Skeletal muscle cell (primary cell): ENCODE measurements at places on chromosomes 1 and 21.

DNA sequence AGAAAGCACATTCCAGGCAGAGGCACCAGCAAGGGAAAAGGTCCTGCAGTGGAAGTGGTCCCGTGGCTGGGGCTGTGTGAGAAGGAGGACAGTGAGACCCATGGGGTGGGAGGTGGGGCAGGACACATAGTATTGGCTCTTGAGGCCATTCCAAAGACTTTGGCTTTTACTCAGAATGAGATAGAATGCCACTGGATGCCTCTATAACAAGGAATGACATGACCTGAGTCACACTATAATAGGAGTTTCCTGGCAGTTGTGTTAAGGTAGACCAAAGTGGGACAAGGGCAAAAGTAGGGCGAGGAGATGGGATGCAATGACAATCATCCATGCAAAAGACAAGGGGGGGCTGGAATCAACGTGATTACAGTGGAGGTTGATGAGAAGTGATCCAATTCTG is 24.7 kb upstream of the LAMC2 start:
- DNase-seq = no peak

GRCh38 chr21:35015435-35016024 is 33.6 kb downstream of the RUNX1 start:
- no peak for DNase-seq

- peak; percentile 79 for DNase-seq
Measured at GRCh38 chr1:70486676-70487458, 75.8 kb downstream of the CTH start.

DNA sequence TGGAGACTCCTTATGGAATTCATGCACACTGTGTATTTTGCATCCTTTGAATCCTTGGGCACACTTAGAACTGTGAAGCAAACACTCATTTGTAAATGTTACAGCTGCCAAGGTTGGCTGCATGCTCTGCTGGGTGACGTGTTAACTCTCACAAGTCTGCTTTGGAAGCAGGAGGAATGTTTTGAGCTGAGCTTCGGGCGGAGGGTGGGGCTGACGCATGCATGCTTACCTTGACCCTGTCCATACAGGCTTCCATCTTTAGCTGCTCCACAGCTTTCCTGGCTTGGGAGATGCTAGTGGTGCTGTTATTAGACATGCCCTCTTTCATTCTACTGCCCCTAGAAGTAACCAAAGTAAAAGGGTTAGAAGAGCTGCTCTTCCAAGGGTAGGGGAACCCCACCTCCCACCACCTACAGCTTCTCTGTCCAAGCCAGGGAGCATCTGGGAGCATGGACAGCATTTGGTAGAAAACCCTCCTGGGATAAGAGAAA is 66.0 kb downstream of the GNG4 start:
- no peak for DNase-seq

DNA sequence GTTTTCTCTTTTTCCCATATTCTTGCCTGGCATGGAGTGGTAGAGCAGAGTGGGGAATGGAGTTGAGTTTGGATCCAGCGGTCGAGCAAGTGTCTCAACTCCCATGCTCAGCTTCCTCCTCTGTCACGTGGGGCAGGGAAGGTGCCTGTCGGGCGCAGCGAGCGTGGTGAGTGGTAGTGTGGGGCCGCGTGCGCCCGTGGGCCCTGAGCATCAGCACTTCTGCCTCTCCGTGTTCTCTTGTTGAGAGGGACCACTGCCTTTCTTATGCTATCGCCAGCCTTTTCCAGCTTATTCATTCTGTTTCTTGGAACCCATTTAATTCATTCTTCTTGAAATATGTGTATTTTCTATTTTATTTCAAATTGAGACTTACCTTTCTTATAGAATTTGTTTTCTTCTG is 65.1 kb downstream of the ADARB1 start:
- no peak for DNase-seq

- no peak for DNase-seq
Measured at GRCh38 chr1:118132000-118132399, 53.0 kb downstream of the SPAG17 start.

- no peak for DNase-seq
Measured at GRCh38 chr1:180312926-180313325, 82.9 kb downstream of the LHX4 start.

DNA sequence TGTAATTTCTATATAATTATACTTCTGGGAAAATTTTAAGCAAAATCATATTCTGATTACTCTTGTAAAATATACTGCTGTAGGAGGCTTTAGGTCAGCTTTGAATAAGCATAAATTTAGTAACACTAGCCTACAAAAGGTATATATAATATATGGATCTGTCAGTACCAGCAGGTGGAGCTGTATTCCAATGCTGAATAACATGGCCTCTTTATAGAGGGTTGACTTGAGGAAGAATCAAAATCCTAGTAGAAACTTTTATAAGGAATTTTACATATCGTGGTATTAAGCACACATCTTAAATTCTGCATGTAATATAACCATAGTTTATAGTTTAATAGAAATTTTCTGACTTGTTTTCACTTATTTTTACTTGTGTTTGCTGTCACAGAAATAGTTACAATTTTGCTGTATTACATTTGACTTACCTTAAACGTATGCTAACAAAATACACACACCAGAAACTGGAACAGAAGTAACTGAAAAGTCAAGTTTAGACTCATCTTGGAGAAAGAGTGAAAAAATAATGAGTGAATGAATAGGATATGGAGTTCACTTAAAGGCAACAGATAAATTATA is 79.3 kb downstream of the HMCN1 start:
- no peak for DNase-seq

DNA sequence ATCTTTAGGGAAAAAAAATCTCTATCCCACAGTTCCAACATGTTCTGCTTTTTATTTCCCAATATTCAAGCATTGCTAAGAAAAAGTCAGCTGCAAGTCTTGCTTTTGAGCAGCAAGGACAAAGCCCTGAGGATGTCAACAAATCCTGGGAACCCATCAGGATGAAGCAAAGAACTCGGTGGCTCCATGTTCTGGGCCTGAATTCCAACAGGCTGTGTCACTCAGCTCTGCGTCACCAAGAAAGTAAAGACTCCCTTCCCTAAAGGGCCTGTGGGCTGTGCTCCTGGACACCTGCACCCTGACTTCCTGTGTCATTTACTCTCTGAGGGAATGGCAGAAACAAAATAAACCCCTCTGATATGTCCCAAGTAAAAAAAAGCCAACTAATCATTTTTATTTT is 95.5 kb downstream of the TIAM1 start:
- peak; percentile 28 for DNase-seq

GRCh38 chr1:159056069-159056698 is 20.4 kb downstream of the AIM2 start:
- DNase-seq = no peak

- no peak for DNase-seq
Measured at GRCh38 chr1:32998064-32998463, 33.5 kb upstream of the RNF19B start.

DNA sequence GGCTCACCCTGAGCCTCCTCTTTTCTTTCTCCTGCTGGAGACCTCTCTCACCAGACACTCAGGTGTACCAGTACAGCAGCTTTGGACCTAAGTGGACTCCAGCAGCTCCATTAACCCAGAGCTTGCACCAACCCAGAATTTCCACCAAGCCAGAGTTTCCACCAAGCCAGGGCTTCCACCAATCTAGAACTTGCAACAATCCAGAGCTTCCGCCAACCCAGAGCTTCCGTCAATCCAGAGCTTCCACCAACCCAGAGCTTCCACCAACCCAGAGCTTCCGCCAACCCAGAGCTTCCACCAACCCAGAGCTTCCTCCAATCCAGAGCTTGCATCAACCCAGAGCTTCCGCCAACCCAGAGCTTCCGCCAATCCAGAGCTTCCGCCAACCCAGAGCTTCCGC is 23.2 kb downstream of the CRYAA start:
- no peak for DNase-seq

- DNase-seq = no peak
Measured at GRCh38 chr1:145963265-145964019, 933 bp downstream of the ANKRD34A start.

- DNase-seq = no peak
Measured at GRCh38 chr1:238476841-238477240, 586.1 kb upstream of the ZP4 start.

- no peak for DNase-seq
Measured at GRCh38 chr1:203702130-203702577, 62.8 kb upstream of the LAX1 start.

GRCh38 chr1:9174762-9175161 is 45.9 kb upstream of the GPR157 start:
- DNase-seq = no peak

DNA sequence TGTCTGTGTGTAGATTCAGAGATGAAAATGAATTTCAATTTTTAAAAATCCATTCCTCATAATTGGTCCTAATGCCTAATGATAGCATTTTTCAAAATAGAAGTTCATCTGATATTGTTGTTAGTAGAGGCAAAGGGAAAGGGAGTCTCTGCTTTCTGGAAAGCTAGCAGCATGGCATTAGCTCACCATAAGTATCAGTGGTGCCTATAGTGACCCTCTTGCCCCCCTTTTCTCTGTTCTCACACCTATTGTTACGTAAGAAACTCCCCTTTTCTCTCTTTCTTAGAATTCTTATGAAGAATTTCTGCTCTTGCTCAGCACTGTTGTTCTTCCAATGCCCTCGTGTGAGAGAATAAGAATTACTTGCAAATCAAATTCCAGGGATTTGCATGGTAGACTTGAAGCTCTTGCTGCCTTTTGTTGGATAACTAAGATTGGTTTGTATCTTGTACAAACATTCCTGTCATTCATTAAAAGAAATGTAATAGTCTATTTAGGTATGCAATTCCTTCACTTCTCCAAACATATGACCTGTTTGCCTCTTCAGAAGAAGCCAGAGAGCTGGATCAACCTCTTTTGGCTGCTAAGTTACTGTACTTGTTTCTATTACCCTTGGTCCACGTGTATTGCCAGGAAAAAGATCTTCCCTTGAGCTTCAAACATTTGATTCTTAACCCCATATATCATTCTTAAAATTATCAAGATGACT is 69.2 kb upstream of the MAGI3 start:
- no peak for DNase-seq

- DNase-seq = peak; percentile 62
Measured at GRCh38 chr1:37556712-37557196, at the start of gene DNALI1. TSS of gene DNALI1 (plus strand) at chr1:37556940. CDS start at chr1:37556995, 55 bp downstream.

- DNase-seq = peak; percentile 74
Measured at GRCh38 chr1:8047112-8047511, 21.0 kb upstream of the ERRFI1 start.

DNA sequence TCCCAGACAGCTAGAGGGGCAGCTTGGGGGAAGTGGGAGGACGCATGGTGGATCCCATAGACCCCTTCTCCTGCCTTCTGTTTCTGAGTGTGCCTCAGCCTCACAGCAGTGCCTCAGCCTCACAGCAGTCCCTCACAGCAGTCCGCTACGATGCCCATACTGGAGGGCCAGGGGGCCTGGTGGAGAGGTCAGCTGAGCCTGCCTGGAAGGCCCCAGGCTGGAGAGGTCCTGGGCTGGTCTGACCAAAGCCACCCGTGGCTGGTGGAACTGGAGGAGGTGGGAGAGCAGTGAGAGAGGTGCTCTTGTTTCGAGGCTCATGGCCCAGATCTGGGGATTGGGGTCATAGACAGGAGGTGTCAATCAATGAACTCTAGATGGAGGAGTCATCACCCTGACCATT is 16.0 kb upstream of the RSPO1 start:
- no peak for DNase-seq

- no peak for DNase-seq
Measured at GRCh38 chr1:160416369-160416768, 16.0 kb downstream of the VANGL2 start.
